ENCODE measurements at places on chromosomes 2 and 18.

DNA sequence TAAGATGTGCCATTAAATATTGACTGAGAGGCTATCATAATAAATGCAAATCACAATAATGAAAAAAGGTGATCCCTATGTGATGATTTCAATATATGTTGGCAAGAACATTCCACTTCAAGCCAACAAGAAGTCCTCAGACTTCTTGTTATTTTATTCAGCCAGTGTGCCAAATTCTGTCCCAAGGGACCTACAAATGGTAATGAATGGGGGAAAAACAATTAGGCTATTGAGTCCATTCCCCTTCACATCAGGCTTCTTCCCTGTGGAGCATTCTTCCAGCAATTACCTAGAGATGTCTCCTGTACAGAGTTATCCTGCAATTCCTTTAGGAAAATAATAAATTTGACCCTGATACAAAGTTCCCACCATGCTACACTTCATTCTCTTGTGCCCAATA is 144.4 kb downstream of the PIEZO2 start:
- no peak for DNase-seq

DNA sequence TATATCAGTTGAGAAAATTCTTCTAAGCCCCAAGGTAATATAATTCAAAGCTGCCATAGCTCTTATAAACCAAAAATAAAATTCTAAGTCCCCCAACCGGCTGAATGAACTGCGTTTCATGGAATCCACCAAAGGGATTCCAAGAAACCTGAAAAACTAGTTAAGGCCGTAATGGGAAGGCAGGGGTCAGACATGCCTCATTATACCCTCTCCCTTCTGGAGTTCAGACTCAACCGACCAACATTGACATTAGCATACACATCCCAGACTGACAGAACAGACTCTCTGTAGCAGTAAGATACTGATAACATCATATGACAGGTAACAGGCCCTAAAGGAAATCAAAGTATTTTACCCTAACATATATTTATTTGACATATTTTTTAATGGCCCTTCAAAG is 31.4 kb upstream of the PHLPP1 start:
- DNase-seq, result no peak

DNA sequence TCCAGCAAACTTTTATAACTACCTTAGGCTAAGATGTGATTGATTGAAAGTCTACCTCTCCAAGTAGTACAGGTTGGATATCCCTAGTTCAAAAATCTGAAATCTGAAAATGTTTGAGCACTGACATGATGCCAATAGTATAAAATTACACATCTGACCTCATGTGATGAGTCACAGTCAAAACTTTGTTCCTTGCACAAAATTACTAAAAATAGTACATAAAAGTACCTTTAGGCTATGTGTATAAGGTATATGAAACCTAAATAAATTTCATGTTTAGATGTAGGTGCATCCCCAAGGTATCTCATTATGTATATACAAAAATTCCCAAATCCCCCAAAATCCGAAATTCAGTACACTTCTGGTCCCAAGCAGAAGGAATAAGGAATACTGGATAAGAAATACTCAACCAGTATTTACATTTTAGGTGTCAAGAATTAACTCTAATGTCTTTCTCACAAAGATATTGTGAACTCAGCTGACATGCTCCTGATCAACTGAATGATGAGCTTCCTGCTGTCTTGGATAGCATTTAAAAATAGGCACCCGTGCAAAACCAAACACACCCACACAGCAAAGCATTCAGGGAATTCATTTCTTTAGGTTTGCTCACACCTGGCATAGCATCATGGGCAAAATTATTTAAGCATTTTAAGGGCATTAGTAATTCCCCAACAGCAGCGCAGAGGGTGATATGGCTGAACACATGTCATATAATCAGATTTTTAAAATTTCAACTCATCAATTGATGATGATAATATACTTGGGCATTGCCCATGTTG is 497.4 kb upstream of the MEIS1 start:
- no peak for DNase-seq

GRCh38 chr2:83757329-83757728 is 701.8 kb downstream of the SUCLG1 start:
- DNase-seq, result no peak

- no peak for DNase-seq
These were observed 1149.3 kb upstream of the CDH2 start for GRCh38 chr18:29326214-29326613.

DNA sequence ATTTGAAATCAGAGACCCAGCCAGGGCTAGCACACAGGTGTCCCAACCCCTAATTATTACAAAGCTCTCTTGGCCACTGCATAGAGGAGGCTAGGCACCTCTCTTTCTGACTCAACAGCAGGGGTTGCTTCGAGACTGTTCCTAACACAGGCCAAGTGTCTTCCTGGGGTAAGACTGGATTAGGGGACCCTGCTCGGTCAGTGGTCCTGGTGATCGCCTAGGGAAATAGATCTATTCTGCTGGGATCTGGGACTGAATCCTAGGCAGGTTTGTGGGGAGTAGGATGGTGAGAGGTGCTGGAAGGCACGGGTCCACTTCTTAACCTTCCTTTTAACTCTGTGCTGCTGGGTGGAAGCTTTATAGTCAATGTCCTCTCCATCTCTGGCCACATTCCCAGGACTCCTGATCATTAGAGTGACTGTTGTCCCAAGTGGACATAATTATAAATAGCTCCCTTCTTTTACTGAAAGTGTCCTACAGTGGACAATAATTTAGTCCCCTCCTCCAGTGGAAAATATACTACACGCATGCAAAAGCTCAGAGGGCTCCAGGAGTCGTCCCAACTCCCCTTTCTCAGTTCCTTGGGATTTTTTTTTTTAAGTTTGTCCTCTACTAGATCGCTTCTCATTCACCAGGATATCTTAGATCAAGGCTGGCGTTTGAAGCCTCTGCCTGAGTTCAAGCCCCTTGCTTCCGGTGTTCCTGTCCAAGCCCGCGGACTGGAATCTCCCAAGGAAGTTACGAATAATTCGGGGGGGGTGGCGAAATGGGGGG is 1.3 kb upstream of the TRIB2 start:
- DNase-seq, result no peak

DNA sequence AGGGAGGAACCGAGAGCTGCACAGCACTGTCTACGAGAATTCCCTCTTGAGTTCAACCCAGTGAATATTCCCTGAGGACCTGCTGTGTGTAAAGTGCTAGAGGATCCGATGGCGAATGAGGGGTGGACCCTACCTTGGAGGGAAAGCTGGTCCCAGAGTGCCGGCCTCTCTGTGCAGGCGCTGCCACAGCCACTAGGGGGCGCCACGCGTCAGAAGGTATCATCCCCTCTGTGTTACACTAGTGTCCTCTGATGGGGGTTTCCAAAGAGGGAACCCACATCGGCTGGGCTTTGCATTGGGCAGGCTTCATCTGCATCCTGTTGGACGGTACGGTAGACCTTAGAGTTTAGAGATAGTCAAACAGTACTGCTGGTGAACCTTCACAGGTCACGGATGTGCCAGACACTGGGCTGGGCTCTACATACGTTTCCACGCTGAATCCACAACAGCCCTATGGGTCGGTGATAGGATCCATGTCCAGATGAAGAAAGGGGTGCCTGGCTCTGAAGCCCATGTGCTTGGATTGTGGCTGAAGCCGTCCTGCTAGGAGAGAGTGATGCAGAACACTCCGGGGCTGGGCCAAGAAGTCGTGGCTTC is 39.0 kb downstream of the COA5 start:
- peak; percentile 61 for DNase-seq

GRCh38 chr2:120499784-120500495 is 154.0 kb downstream of the INHBB start:
- no peak for DNase-seq

GRCh38 chr18:49161627-49162026 is 210.9 kb upstream of the SMAD7 start:
- DNase-seq, result no peak

DNA sequence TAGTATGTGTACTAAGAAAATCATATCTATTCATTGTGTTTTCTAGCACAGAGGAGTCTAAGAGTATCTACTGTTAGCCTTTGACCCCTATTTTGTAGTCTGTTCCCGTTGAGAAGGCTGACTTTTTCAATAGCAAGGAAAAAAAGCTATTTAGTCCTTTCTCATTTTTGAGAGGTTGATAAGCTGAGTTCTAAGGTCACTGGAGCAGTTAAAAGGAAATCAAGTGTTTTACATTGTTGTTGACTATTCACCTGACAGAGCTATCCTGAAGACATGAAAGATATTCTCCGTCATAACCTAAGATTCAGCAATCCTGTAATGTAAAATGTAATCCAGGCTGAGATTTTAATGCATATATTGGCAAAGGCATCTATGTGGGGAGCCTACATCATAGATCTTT is 280.3 kb upstream of the NRP2 start:
- DNase-seq, result no peak

- DNase-seq, result no peak
These were observed 30.6 kb upstream of the SPOPL start for GRCh38 chr2:138470941-138471340.

- DNase-seq, result no peak
These were observed at the start of gene HOXD11 for GRCh38 chr2:176106581-176107539. HOXD11 (plus strand) TSS chr2:176107280; CDS start chr2:176107356, 76 bp downstream.

GRCh38 chr18:54031243-54031642 is 193.2 kb downstream of the MBD2 start:
- DNase-seq, result no peak

- DNase-seq, result no peak
These were observed 113.3 kb upstream of the FAM117B start for GRCh38 chr2:202521470-202521869.

- DNase-seq, result peak; percentile 16
These were observed 285.6 kb downstream of the AGAP1 start for GRCh38 chr2:235779444-235779896.

- no peak for DNase-seq
These were observed 136.0 kb upstream of the SERTAD2 start for GRCh38 chr2:64789466-64790320.

All from stimulated activated CD8-positive, alpha-beta memory T cell treated with anti-CD3 and anti-CD28 coated beads, Interleukin-7, amount 100 ng/mL, for 24 hours (primary cell).